SIG-M5 (cell line): ENCODE measurements at places on chromosomes 3 and 15.

DNA sequence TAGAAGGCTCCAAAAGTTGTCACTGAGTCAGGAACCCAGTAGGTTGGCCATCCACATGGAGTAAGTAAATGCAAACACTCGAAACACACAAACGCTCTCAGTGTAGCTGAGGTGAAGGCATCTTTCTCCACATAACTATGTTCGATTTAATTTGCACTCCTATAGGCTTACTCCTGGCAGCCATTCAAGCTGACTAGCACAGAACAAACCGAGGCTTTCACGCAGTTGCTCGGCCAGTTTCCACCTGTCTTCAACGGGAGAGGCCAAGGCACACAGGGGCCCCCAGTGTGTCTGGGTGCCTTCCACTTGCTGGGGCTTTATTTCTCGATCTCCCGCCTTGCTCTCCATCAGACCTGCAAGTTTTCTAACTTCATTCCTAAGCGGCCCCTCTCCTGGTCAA, 18.9 kb downstream of the RGMA start:
- DNase-seq: no peak

DNA sequence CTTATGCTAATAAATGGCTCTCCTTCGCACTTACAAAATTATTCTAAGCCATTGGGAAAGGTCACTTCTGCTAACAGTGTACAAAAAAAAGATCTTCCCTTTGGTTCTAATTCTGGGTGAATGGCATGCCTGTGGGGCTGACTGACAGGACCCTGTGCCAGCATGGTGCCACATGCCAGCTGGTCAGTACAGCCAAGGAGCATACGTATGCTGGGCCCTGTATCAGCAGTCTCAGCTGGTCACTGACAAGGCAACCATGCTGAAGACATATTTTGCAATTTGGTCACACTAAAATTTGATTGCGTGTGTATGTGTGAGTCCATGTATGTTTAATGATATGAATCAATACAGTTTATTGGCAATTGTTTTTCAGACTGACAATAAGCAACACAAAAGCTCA, 246.1 kb downstream of the TBL1XR1 start:
- DNase-seq: no peak

GRCh38 chr3:94544131-94544789, 481.4 kb downstream of the NSUN3 start:
- no peak for DNase-seq

DNA sequence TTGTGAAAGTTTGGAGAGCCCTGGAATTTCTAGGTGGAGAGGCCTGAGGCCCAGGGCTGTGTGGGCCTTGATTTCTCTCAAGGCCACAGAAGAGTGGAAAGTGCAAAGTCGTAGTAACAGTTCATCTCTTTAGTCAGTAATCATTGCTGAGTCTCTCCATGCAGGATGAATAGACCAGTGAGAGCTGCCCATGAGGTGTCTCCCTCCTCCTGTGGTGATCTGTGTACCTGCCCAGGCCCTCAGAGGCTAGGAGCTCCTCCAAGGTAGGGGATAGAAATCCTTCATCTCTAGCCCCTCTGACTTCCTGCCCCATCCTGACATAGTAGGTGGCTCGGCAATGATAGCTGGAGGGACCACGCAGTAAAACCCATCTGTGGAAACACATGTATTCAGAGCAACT, 6.8 kb upstream of the IDH3A start:
- no peak for DNase-seq

DNA sequence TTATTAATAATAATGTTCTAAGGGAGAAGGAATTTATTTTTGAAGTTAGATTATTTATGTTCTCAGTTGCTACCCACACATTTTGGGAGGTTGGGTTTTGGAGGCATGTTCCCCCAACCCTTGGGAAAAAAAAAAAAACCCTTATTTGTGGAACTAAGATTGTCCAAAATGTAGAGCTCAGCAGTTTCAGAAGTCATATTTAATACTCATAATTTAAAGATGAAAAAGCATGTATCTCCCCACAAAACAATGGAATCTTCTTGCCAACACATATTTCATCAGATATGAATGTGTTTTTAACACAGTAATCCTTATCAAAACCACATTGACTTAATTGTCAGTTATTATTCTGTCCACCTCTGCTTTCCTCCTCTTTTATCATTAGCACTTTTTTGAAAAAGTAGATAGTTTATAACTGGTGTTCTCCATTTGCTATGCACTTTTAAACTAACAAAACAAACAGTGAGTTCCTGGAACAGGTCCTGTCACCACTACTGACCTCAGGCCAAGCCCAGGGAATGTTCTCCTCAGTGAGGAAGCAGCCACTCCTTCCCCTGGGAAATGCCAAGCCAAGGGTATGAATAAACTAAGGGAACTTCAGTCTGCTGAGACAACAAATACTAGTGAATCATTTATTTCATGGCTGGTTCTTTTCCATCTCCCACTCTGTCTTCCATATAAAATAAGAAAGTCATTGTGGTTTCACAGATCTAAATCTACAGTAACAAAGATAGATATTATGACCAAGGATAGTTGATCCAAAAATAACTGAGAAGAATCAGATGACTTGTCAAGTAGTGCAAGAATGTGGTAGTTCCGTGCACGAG, 414.4 kb upstream of the ALCAM start:
- no peak for DNase-seq

GRCh38 chr15:28984421-28985315, 98.9 kb downstream of the APBA2 start:
- DNase-seq: no peak

DNA sequence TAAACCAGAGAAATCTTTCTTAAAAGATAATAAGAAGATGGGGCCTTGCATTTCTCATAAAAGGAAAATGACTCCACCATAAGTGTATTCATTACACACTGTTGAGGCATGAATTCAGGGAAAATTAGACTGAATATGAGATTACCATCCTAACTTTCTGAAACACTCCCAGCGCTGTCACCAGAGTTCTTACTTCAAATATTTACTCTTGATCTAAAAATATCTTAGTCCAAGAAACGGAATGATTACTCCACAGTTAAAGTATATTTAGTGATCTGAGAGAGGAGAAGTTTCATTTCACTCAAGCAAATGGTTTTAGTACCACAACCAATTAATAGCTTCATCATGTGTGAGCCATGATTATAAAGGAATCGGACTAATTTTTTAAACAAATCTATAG, 300.3 kb downstream of the ZBTB20 start:
- DNase-seq: no peak

GRCh38 chr3:126900859-126901540, 81.9 kb upstream of the PLXNA1 start:
- no peak for DNase-seq

- no peak for DNase-seq
These were observed 170.2 kb upstream of the P2RY1 start for GRCh38 chr3:152664766-152665165.

DNA sequence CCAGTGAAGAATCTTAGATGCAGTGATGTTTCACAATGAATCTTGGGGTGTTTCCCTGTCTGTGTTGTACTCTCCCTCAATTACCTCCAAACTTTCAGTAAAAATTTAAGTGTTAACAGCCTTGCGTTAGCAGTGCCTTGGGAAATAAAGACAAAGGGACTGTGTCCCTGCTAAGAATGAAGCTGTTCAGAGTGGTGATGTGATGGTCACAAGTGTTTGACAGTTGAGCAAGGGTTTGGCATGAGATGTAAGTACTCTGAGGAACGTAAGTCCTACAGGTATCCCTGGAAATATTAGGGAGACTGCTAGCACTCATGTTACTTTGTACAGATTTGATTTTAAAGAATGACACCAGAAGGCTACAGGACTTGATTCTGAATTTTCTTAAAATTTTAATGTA, 304.3 kb upstream of the DPH6 start:
- no peak for DNase-seq

GRCh38 chr15:77354063-77354462, 65.8 kb downstream of the PEAK1 start:
- no peak for DNase-seq

DNA sequence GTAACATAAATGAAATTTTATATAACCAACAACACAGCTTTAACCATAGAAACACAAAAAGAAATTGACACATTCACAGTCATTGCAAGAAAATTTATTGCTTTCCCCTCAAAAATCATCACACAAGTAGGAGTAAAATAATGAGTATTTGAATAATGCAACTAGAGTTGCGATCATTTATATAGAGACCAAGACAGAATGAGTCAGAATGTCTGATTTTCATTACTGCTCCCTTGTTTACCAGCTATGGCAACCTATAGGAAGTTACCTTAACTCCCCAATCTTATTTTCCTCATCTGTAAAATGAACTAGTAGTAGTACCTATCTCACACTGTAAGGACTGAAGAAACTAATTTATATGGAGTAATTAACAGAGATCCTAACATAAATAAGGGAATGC, 105.4 kb upstream of the CTDSPL start:
- DNase-seq: no peak

DNA sequence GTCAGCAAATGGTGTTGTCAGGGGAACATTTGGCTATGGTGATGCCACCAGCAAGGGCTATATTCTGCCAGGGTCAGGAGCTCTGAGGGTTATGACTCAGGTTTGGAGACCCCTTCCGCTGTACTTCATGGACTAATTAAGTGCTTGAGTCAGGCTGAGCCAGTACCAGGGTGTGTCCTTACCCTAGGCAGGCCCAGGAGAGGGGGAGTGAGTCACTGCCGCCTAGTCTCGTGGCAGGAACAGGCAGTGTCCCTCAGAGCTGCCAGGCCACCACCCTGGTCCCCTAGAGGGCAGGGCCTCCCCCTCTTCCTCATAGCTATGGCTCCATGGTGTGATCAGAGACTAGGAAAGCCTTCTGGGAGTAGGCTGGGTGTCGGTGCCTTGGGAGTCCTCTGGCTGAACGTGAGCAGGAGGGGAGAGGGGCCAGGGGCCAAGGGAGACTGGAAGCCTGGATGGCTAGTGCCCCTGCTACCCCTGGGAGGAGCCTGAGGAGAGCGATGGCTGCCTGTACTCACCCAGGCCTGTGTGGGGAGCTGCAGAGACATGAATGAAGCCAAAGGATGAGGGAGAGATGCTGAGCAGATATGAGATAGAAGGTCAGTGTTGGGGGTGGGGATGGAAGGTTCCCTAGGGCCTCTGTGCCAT, 10.6 kb downstream of the MAPKAPK3 start:
- no peak for DNase-seq

- no peak for DNase-seq
These were observed 77.9 kb downstream of the ISG20 start for GRCh38 chr15:88716543-88717381.

DNA sequence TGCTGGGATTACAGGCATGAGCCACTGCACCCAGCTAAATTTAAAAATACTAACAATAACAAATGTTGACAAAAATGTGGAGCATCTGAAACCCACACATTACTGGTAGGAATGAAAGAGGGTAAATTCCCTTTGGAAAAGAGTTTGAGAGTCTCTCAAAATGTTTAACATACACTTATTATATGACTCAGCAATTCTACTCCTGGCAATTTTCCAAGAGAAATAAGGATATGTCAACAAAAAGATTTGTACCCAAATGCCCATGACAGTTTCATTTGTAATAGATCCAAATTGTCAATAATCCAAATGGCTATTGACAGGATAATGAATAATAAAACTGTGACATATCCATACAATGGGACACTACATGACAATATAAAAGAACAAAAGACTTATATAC, 9.0 kb downstream of the HCLS1 start:
- DNase-seq: no peak

GRCh38 chr3:156488767-156489166, 66.2 kb downstream of the SSR3 start:
- no peak for DNase-seq

DNA sequence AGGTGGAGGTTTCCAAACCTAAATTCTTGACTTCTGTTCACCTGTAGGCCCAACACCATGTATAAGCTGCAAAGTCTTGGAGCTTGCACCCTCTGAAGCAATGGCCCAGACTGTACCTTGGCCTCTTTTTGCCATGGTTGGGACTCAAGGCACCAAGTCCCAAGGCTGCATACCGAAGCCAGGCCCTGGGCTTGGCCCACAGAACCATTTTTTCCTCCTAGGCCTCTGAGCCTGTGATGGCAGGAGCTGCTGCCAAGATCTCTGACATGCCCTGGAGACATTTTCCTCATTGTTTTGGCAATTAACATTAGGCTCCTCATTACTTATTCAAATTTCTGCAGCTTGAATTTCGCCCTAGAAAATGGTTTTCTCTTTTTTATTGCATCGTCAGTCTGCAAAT, 297.9 kb downstream of the OXSM start:
- no peak for DNase-seq

DNA sequence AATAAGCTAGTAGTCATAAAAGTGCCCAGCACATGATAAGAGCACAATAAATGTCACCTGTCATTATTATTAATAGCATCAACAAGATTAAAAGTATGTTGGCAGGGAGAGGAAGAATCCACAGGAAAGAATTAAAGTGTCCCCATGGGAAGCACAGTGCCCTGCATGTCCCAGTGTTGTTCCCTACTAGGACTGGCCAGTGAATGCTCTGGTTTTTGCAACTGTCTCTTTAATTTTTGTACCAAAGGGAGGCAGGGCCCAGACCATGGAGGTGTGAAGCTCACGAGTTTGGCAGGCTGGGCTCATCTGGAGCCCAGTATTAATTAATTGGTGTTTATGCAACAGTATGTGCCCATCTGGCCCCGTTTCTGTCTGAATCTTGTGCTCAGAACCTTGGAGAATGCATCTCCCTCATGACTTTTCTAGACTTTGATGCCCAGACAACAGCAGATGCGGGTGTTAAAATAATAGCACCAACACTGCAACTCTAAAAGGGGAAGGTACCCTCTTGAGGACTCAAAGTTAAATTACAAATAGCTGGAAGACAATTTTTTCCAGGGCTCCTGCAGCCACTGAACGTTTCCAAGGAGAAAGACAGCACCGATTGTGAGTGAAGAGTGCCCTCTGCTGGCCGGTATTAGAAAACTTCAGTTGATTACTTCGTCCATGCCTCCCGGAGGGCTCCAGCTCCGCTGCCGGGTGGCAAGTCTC, 71.9 kb upstream of the SPATA12 start:
- no peak for DNase-seq

DNA sequence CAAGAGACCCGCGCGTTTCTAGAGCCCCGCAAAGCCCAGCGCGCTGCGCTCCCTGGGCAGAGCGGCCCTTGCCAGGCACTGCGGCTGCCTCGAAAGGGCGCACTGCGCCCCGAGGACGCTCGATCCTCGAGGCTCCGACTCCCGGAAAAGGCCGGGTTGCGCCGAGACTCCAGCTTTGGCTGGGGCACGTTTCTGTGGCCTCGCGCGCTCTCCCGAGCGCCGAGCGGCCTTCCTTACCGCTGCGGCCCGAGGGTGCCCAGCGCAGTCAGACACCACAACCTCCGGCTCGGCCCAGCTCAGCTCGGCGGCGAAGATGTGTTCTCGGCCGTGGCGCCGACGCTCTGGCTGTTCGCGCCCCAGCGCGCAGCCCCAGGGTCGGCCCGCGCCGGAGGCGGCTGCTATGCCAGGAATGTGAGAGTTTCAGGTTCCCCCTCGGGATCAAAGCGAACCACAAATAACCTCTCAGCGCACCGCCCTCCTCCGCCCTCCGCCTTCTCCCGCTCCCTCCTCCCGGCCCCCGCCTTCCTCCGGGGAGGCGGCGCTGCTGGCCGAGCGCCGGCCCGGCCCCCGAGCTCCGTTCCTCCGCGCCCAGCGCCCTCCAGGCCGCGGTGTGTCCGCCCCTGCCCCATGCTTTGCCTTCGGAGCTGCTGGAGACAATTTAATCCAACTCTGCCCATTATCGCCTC, at the start of gene AMOTL2:
Gene AMOTL2, minus strand, starts transcription at position 343 of the 686 bp plus-strand sequence. CDS start 3,014 bp downstream, outside the sequence.
- no peak for DNase-seq

GRCh38 chr3:132256989-132257388, 60.2 kb upstream of the ACP3 start:
- no peak for DNase-seq
